ENCODE measurements at places on chromosomes 11 and 22.

GRCh38 chr11:57903441-57904123 is 120.1 kb upstream of the OR9Q1 start:
- no peak for DNase-seq

GRCh38 chr11:17376493-17376892 is 12.0 kb downstream of the KCNJ11 start:
- DNase-seq, result no peak

- peak; percentile 90 for DNase-seq
These were observed 64.6 kb downstream of the PANX1 start for GRCh38 chr11:94193288-94193687.

GRCh38 chr11:119185981-119186634 is 833 bp downstream of the NHERF4 start:
- no peak for DNase-seq

DNA sequence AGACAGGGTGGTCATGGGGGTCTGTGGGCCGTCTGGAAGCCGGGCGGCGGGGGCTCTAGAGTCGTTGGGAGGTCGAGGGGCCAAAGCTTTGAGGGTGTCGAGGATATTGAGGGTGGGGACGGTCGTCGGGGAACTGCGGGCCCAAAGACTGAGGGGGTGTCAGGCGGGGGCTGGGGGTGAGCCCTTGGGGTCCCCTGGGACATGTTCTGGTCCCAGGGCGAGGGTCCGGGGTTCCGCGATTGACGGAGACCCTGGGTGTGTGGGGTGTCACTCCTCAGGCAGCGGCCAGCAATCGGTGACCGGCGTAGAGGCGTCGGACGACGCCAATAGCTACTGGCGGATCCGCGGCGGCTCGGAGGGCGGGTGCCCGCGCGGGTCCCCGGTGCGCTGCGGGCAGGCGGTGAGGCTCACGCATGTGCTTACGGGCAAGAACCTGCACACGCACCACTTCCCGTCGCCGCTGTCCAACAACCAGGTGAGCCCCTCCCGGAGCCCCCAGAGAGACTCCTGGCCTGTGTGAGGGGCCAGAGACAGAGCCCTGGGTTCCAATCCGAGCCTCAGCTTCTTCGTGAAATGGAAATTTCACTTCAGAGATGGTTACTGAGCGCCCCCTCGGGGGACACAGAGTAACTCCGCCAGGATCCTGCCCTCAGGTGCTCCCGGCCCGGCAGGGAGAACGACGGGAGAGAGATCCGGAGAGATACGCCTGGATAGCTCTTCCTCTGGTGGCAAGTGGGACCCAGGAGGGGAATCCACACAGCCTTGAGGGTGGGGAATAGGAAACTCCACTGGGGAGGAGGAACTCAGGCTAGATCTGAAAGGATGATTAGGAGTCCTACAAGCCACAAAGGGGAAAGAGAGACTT is 714 bp downstream of the SDF2L1 start:
- DNase-seq, result peak; percentile 59

GRCh38 chr11:72598906-72599305 is 75.3 kb downstream of the PDE2A start:
- DNase-seq, result no peak

DNA sequence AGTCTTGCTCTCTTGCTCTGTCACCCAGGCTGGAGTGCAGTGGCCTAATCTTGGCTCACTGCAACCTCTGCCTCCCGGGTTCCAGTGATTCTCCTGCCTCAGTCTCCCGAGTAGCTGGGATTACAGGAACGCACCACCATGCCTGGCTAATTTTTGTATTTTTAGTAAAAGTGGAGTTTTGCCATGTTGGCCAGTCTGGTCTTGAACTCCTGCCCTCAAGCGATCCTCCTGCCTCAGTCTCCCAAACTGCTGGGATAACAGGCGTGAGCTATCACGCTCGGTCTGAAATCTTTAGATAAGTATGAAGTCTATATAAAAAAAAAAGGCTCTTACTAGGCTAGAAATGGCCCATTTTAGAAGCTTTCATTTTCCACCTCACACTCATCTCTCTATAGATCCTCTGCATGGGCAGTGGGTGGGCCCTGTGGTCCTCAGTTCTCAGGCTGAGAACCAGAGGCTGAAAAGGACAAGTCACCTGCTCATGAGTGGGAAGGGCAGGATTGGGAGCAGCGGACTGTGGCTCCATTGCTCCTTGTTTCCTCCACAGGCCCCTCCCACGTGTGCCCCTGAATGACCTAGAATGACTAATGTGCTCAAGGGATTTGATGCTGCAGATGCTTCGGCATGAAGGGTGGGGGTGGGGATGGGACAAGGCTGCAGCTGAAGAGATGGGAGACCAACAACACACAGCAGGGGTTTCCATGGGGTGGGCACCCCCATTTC is 19.8 kb upstream of the PRAME start:
- DNase-seq, result peak; percentile 62

- no peak for DNase-seq
These were observed 5.0 kb downstream of the MMP8 start for GRCh38 chr11:102719620-102720277.

DNA sequence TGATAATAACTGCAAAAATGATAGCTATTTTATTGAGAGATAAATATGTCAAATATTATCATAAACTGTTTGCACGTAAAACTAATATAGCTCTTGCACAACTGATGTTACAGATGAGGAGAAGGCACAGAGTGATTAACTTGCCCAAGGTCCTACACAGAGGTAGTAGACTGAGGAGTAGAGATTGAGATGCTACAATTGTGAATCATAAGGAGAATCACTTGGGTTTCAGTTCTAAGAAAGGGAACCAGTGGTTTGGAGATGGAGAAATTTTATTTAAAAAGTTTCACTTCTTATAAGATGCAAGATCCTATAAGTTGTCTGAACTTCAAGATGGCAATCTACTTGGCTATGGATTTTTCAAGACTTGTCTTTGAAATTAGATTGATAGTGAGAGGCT is 224.8 kb upstream of the RAG2 start:
- DNase-seq, result no peak

DNA sequence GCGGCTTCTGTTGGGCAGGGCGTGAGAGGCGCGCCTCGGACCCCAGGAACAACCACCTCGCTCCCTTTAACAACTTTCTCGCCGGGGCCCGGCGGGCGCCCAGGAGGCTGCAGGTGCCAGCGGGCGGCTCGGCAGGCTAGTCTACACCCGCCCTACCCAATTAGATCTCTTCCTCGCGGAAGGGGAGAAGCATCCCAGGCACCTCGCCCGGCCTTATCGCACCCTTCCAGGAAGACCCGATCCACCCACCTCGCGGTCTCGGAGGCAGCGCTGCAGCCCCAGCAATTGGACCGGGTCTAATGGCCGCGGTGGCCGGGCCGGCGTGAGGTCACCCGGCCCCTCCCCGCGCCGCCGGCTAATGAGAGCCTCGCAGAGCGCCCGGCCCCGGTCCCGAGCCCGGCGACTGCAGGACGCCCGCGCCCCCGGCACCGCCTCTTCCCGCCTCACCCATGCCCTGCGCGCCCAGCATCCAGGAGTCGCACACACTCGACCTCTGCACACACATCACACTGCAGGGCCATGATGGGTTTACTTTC is at the start of gene PLAAT3:
TSS of gene PLAAT3 (minus strand) at position 298 of the 536 bp plus-strand sequence. CDS start 419 bp downstream, outside the sequence.
- peak; percentile 11 for DNase-seq

- peak; percentile 96 for DNase-seq
These were observed 2.9 kb downstream of the ALDH3B1 start for GRCh38 chr11:68012843-68013610.

GRCh38 chr22:35821654-35822053 is 104.0 kb downstream of the APOL5 start:
- no peak for DNase-seq

DNA sequence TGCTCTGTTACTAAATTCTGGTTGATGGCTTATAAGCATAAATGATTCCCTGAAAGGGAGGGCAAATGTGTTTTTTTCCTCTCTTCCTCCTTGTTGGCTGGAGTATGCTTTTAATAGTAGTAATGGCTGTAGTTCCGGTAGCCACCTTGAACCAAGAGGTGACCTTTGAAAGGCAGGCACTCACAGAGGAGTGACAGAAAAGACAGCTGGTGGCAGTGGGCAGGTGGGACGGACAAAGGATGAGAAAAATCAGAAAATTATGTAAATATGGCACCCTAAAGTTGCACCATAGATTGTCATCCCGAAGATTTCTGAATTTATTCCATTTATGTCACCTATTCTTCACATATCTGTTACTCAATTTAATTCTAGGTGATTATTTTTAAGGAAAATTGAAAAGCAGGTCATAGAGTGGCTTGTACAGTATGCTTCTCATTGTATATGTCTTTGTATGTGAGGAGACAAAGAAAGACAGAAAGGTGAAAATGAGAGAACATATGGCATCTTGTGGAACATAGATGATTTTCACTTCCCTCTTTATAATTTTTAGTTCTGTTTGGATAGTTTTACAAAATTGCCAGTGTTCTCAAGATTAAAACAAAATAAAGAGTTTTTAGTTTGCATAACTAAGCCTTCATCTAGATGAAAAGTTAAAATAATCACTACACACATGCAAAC is 17.0 kb downstream of the CASP12 start:
- no peak for DNase-seq

DNA sequence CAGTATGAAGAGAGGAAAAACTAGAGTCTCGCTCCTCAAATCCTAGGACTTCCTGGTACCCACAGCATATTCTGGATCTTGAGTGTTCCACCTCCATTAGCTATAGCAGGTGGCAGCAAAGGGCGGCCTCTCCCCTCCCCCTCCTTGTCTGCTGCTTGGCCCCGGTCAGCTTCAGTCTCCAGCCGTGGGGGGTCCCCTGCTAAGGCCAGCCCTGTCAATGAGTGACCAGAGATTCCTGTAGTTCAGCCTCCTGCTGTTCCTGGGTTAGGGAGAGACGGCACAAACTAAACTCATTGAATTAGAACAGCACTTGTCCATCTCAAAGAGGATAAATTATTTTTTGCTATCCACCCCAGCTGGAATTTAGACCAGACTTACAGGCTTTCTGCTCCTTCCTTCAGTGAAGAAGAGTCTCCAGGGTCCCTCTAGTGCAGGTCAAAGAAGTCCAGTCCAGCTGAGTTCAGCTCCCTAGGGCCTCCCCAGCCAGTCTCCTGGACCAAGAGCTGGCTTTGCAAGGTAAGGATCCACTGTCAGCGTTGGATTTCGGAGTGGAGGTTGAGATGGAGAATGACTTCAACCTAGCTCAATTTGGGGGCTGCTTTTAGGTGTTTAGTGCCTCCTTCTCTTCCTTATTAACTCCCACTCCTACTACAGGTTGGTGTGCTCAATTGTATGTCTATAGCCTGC is 1.1 kb upstream of the PHLDB1 start:
- DNase-seq, result no peak

Data from fibroblast of skin of right biceps (primary cell).